ENCODE measurements at places on chromosomes 1 and 21.

DNA sequence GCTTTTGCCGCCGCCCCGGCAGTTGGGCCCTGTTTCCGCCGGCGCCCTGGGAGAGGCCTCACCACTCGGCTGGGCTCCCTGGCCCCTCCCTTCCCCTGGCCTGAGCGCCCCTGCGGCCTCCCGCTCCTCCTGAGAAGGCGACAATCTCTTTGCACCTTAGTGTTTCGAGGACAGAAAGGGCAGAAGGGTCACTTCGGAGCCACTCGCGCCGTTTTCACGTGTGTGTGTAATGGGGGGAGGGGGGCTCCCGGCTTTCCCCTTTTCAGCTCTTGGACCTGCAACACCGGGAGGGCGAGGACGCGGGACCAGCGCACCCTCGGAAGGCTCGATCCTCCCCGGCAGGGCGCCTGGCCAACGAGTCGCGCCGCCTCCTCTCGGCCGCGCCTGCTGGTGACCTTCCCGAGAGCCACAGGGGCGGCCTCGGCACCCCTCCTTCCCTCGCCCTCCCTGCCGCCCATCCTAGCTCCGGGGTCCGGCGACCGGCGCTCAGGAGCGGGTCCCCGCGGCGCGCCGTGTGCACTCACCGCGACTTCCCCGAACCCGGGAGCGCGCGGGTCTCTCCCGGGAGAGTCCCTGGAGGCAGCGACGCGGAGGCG lies 432 bp upstream of the SIM2 start:
- no peak for DNase-seq

GRCh38 chr1:167251472-167251871 lies 30.8 kb downstream of the POU2F1 start:
- no peak for DNase-seq

- DNase-seq: no peak
Observed at GRCh38 chr1:97925151-97925550, 4.3 kb upstream of the DPYD start.

GRCh38 chr1:241997401-241997998 lies 1.4 kb downstream of the MAP1LC3C start:
- DNase-seq: no peak

GRCh38 chr1:228922722-228923376 lies 187.6 kb downstream of the RHOU start:
- no peak for DNase-seq

DNA sequence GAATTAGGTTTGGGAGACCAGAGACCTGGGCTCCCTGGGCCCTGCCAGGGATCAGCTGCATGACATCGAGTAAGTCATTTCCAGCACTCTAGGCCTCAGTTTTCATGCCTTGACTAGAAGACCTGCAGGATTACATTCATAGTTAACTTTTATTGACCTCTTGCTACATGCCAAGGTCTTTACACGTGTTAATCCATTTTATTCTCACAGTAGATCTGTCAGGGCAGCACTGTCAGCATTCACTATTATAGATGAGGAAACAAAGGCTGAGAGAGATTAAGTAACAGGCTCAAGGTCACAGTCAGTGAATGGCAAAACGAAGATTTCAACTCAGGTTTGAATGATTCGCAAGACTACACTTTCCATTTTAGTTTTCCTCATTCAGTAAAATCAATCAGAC lies 37.0 kb downstream of the PGM1 start:
- no peak for DNase-seq

- DNase-seq: no peak
Observed at GRCh38 chr1:246128494-246129069, 378.5 kb downstream of the SMYD3 start.

DNA sequence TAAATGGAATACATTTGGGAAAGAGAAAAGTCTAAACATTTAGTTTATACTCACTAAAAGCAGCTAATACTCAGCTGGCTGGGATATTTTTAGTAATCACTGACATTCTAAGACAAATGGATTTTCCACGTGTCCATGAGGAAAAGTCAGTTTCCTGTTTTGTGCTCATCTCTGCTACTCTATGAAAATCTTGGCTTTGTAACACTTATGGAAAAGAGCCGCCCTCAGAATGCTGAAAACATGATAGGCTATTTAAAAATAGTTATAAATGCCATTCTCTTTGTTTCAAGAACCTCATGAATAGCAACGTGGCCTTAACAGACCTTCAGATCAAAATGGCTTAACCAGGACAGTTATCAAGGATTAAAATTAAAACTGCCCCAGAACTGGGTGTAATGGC lies 29.9 kb downstream of the MRAP start:
- no peak for DNase-seq

DNA sequence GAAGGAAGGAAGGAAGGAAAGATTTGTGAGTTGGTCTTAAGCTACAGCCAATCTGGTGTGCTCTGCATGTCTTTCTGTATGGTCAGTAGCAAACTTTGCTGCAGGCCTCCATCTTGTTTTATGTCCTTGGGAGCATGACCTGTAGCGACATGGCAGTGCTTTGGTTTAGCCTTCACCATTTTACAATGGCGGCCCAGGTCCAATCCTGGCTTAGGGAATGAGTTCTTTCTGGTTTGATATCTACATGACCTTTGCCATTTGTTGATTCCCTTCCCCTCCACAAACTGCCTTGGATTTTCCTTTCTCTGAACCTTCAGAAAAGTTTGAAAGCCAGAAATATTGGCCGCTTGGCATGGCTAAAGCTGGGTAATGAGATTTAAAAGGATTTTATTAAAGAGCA lies 30.5 kb upstream of the TSPEAR start:
- DNase-seq: no peak

DNA sequence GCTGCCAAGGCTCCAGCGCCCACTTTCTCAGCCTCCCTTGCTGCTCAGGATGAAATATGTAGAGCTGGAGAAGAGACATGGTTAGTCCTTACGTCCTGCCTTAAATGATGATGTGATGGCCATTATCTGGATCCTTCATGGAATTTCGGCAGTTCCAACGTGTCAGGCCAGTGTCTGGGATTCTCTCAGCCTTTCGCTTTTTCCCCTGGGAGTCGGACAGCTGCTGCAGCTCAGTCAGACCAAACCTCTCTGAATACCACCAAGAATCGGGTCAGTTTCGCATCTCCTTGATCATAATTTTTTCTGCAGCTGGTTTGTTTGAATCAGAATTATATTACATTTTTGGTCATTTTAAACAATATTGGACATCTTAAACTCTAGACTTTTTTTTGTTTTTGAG lies 22.3 kb upstream of the KLHDC8A start:
- DNase-seq: no peak

- DNase-seq: no peak
Observed at GRCh38 chr1:63688302-63688890, 85.4 kb upstream of the ROR1 start.

DNA sequence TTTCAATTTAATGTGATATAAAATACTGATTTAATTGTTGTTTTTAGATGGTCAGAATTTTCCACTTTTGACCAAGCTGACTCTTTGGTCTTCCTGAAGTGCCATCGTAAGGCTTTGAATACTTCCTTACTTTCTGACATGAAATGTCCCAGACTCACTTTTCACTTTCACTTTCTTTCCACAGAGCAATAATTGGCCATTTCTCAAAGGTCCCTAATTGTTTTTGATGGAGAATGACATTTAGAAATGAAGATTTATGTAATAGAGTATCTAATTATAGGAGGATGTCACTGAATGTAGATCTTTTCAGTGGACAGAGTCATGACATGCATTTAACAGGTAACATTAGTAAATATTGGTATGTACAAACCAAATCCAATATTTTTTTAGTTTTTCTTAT lies 1141.6 kb downstream of the KCNT2 start:
- DNase-seq: no peak

DNA sequence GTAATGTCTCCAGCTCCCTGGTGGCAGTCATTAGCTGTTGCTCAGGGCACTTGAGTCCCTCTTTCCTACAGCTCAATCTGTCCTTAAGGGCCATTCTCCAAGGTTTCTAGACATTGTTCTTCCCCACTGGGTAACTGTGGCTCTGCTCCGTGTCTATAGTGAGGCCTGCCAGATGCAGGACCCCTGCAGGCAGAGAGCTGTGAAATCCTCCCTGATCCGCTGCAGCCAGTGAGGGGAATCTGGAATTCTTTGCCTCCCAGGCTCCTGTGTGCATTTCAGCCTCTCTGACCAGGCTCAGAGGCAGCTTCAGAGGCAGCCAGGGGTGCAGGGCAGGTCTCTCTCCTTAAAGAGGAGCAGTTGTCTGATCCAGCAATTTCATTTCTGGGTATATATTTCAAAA lies 14.4 kb upstream of the IGSF21 start:
- DNase-seq: no peak

GRCh38 chr1:6612641-6613360 lies 730 bp upstream of the PHF13 start:
- DNase-seq: no peak

- no peak for DNase-seq
Observed at GRCh38 chr1:2540816-2541492, 10.9 kb upstream of the HES5 start.

DNA sequence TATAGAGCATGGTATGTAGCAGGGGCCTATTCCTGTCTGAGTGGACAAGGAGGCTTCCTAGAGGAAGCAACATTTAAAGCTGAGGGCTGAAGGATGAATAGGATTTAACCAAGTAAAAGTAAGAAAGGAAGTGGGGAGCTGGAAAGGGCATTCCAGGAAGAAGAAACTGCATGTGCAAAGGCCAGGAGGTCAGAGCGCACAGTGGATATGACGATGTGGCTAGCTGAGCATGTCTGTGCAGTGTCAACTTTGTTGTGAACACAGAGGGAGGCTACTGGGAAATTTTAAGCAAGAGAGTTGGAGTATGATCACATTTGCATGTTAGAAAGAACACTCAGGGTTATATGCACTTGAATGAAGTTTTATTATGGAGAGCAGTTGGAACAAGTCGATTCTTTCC lies 28.6 kb upstream of the JUN start:
- no peak for DNase-seq

- no peak for DNase-seq
Observed at GRCh38 chr1:69513601-69514000, 54.1 kb upstream of the LRRC7 start.

DNA sequence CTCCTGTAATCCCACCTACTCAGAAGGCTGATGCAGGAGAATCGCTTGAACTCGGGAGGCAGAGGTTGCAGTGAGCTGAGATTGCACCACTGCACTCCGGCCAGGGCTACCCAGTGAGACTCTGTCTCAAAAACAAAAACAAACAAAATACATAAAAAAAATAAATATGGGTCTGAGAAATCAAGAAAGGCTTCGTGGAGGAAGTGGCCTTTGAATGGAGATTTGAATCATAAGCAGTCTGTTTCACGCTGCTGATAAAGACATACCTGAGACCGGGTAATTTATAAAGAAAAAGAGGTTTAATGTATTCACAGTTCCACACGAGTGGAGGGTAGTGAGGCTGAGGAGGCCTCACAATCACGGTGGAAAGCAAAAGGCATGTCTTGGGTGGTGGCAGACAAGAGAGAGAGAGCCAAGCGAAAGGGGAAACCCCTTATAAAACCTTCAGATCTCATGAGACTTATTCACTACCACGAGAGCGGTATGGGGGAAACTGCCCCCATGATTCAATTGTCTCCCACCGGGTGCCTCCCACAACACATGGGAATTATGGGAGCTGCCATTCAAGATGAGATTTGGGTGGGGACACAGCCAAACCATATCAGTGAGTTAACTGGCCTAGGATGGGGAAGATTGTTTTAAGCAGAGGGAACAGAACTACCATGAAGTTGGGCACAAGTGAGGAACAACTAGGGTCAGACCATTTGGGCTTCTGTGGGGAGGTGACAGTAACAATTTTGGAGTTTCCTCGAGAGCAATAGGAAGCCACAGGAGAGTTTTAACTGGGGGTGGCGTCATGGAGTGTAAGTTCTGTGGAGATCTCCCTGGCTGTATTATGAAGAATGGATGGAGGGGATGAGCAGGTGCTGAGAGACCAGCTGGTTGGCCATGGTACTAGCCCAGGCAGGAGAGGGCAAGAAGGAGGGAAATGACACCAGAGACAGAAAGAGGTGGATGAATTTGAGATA lies 22.2 kb upstream of the WNT4 start:
- no peak for DNase-seq

DNA sequence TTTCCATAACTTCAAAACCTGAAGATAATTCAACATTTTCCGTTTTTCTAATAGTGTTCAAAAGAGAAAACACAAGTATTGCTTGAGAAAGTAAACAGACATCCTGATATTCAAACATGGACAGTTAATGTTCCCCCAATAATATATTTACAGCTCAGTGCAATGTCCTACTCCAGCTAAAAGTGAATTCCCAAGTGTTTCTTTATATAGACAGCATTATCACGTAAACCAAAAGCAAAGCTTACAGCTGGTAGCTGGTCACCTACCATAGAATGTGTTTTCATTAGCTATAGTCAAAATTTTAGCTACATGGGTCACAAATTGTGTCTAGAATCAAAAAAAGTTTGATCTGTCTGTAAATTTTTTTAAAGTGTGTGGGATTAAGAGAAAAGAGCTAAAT lies 34.9 kb downstream of the WLS start:
- no peak for DNase-seq

GRCh38 chr1:9225411-9225785 lies 9.2 kb upstream of the H6PD start:
- DNase-seq: no peak

DNA sequence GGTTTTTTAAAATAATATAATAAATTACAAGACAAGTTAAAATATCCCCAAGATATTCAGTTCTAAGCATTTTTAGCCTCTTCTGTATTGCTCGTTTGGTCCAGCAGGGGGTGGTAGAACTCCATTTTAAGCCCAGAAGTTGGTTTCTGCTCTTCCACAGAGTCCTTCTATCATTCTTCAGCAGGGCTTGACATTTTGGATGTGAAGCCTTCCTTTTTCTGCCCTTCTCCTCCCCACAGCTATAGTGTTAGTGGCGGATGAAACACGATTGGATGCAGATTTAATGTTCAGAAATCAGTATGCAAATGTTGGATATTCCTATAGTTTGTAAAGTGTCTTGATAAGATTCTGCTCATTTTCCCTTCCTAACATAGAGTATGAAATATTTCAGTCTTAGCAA lies 1.4 kb downstream of the NCAM2 start:
- DNase-seq: peak; percentile 54

- DNase-seq: no peak
Observed at GRCh38 chr1:25898223-25899015, 7.8 kb downstream of the STMN1 start.

DNA sequence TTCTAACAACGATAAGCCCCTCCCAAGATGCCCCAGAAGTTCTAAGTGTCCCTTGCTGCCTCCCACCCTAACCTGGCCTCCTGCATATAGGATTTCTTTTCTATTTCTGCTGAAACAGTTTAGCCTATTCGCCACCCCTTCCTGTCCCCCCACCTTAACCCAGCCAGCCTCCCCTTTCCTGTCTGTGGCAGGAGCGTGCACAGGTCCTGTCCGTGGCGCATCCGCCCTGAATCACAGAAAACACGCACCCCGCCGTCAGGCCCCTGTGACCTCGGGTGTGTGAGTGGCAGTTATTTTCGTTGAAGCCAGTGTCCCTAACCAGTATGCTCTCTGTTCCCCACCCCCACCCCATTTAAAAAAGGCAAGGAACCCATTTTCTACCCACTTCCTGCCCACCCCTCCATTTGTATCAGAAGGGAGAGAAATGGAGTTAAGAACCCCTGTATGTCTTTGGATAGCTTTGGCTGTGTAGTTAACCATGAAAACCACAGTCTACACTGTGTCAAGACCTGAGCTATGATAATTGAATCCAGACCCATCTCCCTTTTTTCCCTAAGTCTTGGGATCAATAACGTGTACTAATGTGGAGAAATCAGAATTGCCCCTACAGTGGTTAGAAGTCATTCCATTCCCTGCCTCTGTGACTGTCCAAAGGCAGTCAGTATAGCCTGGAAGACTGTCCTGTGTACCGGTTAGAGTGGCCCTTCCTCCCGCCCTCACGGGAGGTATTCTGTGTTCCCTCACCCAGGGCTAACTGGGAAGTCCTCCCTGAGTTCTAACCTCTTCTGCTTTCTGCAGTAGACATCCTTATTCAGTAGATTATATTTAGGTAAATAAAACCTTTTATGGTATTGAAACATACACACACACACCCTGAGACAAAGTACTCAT lies 1.8 kb downstream of the PLEKHO1 start:
- DNase-seq: no peak
